Activated CD4-positive, CD25-positive, alpha-beta regulatory T cell (primary cell): ENCODE measurements at places on chromosomes 6 and 20.

DNA sequence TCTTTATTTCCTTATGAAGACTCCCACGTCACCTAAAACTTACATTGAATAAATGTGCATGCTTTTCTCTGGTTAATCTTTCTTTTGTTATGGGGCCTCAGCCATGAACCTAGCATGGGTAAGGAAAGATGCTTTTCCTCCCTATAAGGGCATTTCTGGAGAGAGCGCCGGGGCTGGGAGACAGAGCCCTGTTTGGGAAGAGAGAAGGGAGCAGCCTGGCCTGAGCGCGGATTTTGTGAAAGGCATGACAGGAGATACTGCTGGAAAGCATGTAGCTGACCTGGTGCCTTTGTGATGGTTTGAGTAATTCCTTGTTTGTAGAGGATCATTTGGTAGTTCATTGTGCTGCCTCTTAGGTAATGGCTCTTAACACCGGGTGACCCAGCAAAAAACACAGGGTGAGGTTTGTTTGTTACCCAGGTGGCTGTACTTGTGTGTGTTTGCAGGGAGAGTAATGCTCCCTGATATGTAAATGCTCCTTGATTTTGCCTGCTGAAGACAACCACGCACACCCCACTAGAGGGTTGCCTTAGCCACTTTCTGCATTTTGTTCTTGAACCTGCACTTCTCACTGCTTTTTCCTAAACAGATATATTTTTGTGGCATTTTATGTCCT lies 59.2 kb downstream of the ANKRD6 start:
- no peak for DNase-seq

DNA sequence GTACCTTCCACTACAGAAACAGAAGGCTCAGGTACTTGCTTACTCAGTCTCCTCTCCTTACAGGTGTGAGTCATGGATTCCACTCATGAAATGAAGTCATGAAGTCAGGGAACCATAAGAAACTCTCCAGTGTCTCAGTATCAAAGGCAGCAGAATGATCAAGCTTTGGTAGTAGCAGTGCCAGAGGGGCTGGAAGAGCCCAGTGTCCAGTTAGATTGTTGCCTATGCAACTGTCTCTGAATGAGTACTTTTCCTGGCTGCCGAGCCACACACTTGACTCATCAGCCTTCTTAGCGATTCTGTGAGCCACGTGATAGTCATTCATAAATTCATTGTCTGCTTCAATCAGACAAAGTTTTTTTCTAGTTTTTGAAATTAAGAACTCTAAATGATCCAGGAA lies 52.2 kb upstream of the DTNBP1 start:
- DNase-seq: no peak

DNA sequence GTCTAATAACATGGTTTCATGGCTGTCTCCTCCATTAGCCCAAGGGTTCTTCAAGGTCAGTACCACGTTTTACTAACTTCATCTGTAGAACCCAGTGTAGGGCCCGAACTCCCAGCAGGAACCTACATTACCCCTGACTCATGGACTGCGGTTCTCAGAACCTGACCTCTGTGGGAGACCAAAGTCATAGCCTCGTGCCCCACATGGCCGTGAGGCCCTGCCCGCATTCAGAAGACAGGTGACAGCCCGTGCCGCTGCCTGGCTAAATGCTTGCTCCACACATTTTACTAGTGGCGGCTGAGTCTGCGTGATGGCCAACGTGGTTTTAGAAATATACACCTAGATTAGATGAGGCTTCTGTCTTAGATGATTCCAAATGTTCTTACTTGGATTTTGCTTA lies 94.9 kb downstream of the CDH4 start:
- DNase-seq: no peak

DNA sequence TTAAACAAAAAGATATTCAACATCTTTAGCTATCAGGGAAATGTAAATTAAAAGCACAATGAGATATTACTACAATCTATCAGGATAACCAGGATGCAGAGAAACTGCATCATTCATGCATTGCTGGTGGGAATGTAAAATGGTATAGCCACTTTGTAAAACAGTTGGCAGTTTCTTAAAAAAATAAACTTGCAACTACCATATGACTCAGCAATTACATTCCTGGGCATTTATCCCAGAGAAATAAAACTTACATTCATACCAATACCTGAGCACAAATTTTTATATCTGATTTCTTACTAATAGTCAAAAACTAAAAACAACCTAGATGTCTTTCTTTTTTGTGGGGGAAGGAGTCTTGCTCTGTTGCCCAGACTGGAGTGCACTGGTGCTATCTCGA lies 190.3 kb upstream of the TAB2 start:
- no peak for DNase-seq

GRCh38 chr6:116016846-116017545 lies 43.7 kb downstream of the FRK start:
- DNase-seq: no peak

DNA sequence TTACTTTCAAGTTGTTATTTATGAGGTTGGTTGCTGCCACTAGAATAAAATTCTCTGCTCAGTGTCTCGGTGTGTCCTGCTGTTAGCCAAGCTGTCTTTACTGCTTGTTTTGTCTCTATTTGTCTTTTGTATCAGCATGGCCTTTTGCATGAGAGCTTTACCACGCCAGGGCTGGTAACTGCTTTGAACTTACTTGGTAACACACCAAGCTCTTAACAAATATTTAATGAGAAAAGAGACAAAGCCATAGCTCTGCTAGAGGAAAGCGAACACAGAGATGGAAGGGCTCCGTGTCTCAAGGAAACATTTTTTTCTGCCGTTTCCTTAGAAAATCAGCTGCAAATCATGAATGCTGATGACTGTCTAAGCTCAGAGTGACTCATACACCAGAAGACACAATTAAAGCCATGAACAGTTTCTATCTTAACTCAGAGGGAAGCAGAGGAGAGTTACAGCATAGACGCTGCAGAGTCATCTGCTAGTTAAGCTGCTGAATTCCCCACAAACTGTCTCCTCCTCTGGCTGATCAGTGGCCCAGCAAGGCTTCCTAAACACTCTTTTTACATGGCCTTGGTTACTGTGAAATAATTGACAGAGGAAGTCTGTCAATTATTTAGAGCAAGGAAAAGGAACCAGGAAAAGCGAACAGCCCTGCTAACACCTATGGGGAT lies 44.8 kb downstream of the AGPAT4 start:
- DNase-seq: no peak

DNA sequence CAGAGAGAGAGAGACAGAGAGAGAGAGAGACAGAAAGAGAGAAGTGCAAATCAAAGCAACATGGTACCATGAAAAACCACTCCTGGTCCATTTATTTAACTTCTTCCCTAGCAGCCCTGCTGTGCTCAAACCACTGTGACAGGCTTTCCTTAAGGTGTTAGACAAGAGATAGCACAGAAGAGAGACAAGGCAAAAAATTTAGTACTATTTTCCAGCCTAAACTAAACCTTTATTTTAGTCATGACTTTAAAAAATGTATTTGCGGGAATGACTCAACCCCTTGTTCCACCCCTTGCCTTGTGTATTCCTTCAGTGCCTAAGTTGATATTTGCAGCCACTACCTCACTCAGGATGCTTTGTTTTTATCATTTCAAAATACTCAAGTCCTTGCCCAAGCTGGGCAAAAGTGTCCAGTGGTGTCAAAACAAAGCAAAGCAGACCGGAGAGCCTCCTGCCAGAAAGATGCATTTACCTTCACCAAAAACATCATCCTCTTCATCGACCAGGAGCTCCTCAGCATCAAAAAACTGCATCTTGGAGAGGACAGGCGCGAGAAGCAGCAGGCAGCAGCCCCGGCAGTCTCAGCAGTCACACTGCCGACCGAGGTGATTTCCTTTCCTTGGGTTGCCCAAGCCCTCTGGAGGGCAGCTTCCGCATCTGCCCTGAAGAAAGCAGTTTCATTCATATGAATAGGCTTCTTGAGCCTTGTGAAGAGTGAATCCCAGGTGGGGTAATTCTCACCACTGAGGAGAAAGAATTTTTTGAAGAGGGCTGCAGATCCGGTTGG lies at the start of gene RIPOR2:
Gene RIPOR2 (minus strand): TSS at position 595 of the 787 bp plus-strand sequence. CDS start 62 bp downstream, at position 533.
- DNase-seq: no peak

GRCh38 chr6:13513626-13514502 lies 26.5 kb upstream of the GFOD1 start:
- no peak for DNase-seq

DNA sequence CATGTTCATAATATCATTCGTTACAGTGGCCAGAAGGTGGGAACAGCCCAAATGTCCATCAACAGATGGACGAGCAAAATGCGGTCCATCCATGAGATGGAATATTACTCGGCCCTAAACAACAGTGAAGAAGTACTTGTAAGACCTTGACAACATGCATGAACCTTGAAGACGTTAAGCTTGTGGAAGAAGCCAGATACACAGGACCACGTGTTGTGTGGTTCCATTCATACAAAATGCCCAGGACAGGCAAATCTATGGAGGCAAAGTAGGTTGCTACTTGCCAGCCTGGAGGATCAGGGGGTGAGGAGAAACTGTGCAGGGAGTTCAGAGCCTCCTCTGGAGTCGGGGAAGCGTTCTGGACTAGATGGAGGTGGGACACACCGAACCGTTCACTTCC lies 207.1 kb downstream of the ERMARD start:
- DNase-seq: no peak

- no peak for DNase-seq
Measured at GRCh38 chr6:63677282-63677681, 41.7 kb downstream of the PHF3 start.
